Ecto neural progenitor cell (in vitro differentiated cells): ENCODE measurements at places on chromosomes 3 and 15.

GRCh38 chr3:6602329-6602728 is 258.6 kb upstream of the GRM7 start:
- no peak for DNase-seq

- DNase-seq, result peak; percentile 77
Measured at GRCh38 chr3:126179825-126180476, 435 bp downstream of the ALDH1L1 start.

GRCh38 chr3:151269631-151270030 is 8.7 kb downstream of the P2RY14 start:
- no peak for DNase-seq

GRCh38 chr3:169085827-169086226 is 577.7 kb downstream of the MECOM start:
- no peak for DNase-seq

- no peak for DNase-seq
Measured at GRCh38 chr3:14130230-14130629, 5.4 kb downstream of the TMEM43 start.

DNA sequence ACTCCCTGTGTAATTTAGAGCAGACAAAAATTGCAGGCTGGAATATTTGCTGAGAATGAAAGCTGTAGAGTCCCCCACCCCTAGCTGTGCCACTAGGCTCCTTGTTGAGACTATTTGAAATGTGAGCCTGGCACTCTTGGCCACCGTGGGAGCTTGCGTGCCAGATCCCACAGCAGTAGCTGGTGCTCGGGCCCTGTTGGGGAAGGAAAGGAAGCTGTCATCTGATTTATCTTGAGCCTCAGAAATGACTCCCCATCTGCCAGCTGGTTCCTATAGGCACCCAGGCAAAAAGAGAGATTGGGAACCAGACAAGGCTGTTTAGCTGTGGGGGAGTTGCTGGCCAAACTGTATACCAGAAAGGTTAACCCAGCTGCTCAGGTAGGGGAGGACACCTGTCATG is 23.4 kb upstream of the CLEC3B start:
- DNase-seq, result no peak

- DNase-seq, result no peak
Measured at GRCh38 chr3:9797196-9797945, 4.5 kb downstream of the ARPC4 start.

GRCh38 chr3:125582707-125583106 is 12.6 kb downstream of the OSBPL11 start:
- no peak for DNase-seq

GRCh38 chr15:67228286-67228685 is 26.2 kb downstream of the AAGAB start:
- DNase-seq, result no peak

DNA sequence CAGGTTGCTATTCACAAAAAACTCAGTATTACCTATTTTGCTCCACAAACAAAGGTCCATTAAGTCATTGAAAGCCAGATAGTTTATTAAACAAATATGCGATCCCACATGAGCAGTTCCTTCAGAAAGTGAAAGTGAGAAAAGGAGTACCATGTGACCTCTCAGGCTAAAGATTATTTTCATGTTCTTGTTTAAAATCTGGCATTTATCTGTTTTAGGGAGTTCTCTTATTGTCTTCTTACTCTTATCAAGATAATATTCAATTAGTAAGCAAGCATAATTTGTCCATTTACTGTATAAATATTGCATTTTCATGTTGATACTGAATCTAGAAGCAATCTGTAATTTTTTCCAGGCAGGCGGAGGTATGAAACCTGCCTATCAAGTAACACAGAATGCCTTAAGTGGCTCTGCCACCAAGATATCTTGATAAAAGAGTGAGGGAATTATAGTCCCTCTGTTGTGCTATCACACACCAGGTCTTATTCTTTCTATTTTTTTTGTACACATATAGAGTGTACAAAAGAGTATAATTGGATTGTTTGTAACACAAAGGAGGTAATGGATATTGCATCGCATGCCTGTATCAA is 20.1 kb upstream of the PLSCR5 start:
- no peak for DNase-seq

- no peak for DNase-seq
Measured at GRCh38 chr15:58374147-58374546, 57.6 kb upstream of the LIPC start.

DNA sequence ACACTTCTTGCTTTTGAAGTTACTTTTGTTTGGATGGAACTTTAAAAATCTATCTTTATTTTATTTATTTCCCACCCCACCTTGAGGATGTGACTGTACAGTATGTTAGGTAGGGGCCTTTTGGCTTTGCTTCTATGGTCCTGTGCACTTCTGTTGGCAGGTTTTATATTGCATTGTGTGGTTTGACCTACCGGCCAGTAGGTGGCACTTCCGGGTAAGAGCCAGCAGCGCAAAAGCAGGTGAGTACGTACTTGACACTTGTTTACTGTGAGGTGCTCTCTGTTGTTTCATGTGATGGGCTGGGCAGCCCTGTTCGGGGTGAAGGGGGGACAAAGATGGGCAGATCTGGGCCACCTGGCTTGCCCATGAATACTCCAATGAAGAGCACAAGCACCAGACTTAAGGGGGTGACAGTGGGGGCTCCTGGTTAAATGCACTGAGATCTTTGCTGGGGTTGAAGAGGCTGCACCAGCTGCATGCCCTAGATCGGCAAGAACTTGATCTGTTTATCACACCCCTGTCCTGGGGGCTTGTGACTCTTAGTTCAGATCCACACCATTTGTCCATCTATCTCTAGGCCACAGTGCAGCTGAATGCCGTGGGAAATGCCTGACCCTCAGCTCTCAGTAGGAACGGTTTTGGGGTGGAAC is 131.6 kb downstream of the NLGN1 start:
- no peak for DNase-seq

DNA sequence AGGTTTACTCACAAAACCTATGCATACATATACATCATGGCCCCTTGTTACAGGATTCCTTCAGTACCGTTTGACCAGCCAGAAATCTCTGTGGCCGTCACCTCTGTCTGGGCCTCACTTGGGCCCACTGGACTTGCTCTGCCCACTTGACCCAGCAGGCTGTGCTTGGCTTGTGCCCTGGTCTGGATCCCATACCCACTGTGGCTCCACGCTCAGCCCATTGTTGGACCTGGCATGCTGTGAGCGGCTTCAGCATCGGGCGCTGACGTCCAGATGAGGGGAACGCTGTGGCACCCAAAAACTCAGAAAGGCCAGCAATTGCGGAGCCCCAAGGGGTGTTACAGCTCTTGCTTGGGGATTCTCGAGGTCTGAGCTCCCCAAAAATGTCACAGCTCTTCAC is 733.6 kb downstream of the PLOD2 start:
- DNase-seq, result no peak

GRCh38 chr3:144362126-144362525 is 390.5 kb downstream of the DIPK2A start:
- no peak for DNase-seq

DNA sequence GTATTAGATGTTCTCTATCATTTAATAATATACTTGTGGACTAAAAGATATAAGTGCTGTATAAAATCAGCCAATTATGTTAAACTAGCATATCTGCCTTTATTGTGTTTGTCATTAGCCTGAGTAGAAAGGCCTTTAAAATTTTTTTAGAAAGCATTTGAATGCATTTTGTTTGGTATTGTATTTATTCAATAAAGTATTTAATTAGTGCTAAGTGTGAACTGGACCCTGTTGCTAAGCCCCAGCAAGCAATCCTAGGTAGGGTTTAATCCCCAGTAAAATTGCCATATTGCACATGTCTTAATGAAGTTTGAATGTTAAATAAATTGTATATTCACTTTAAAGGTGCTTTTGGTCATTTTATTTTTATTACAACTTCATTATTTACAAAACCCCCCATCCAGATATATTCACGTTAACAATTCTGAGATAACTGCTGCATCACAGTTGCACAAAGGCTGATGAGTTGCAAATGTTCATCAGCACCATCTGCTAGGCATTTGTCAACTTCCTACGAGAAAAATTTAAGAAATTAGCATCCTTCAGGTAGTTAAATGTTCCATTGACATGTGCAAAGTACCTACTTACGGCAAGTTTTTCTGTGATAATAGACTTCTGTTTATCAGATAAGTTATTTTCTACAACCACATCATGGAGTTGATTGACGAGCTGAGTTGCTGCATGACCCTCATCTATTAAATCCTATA is 6.3 kb downstream of the EIF4A2 start:
- no peak for DNase-seq

DNA sequence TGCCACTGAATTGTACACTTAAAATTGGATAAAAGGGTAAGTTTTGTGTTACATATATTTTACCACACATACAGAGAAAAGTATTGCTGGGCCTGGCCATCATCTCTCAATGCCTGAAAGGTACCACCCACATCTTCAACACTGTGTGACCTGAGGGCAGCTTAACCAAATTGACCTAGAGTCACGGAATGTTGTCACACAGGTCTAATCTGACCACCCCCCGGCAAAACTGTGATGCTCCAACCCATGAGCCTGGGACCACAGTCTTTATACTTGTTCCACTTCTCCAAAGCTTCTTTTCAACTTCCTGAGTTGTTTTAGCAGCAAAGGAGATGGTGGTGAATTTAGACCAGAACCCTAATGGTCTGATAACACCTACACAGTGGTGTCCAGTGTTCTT is 210.3 kb upstream of the TPM1 start:
- DNase-seq, result no peak
